ENCODE measurements at places on chromosomes 5 and 9.

- no peak for DNase-seq
Measured at GRCh38 chr9:77872863-77873262, 158.7 kb downstream of the GNAQ start.

- DNase-seq = no peak
Measured at GRCh38 chr5:94693845-94694370, 75.4 kb downstream of the SLF1 start.

GRCh38 chr9:115671236-115671962, 482.2 kb upstream of the PAPPA start:
- no peak for DNase-seq

DNA sequence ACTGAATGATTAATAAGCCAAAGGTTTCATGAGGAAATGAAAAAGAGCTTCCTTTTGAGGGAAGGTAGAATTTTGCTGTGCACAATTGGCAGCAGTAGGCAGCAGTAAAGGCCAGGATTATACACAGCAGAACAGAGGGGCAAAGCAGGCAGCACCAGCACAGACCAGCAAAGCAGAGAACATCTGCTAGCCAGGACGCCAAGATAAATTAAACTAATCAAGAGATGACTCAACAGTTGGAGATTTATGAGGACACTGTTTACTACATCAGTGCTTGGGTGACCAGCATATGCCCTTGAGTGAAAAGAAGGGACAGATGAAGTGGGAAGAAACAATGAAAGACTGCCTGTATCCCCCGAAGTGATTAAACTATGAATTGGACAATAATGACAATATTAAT, 871.4 kb upstream of the CDH10 start:
- DNase-seq = no peak

DNA sequence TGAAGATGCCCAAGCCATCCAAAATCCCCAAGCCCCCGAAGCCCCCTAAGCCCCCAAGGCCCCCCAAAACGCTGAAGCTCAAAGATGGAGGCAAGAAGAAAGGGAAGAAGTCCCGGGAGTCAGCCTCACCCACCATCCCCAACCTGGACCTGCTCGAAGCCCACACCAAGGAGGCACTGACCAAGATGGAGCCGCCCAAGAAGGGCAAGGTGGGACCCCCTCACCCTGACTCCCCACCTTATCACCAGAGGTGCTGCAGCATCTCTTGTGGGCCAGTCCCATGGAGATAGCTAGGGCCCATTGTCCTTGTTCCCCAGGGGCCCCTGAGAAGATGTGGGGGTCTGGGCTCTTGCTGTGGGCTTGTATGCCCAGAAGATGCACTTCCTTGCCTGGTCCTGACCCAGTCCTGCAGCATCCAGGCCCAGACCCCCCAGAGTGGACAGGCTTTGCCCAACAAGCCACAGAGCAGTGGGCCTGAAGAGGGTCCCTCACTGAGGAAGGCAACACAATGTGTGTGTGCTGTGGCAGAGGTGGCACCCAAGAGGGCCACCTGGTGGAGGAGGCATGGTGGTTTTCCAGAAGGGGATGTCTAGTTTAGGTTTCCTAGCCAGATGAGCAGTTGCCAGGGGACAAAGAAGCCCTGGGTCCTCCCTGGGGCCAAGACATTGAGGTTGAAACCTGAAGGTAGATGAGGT, 84.1 kb downstream of the PHF2 start:
- DNase-seq = no peak

GRCh38 chr5:120160124-120160895, 303.8 kb upstream of the PRR16 start:
- no peak for DNase-seq

- no peak for DNase-seq
Measured at GRCh38 chr9:124248066-124248465, 9.7 kb upstream of the NEK6 start.

- DNase-seq = no peak
Measured at GRCh38 chr5:53431665-53432064, 48.8 kb upstream of the FST start.

GRCh38 chr9:14250794-14251153, 63.2 kb downstream of the NFIB start:
- no peak for DNase-seq

- DNase-seq = no peak
Measured at GRCh38 chr5:124342027-124342471, 404.4 kb downstream of the ZNF608 start.

- no peak for DNase-seq
Measured at GRCh38 chr9:7342736-7343135, 456.8 kb downstream of the DMAC1 start.
